Activated T-helper 1 cell treated with anti-CD3 and anti-CD28 coated beads, Interleukin-2, amount 50 U/mL, for 16 hours (primary cell): ENCODE measurements at places on chromosomes 16 and 17.

DNA sequence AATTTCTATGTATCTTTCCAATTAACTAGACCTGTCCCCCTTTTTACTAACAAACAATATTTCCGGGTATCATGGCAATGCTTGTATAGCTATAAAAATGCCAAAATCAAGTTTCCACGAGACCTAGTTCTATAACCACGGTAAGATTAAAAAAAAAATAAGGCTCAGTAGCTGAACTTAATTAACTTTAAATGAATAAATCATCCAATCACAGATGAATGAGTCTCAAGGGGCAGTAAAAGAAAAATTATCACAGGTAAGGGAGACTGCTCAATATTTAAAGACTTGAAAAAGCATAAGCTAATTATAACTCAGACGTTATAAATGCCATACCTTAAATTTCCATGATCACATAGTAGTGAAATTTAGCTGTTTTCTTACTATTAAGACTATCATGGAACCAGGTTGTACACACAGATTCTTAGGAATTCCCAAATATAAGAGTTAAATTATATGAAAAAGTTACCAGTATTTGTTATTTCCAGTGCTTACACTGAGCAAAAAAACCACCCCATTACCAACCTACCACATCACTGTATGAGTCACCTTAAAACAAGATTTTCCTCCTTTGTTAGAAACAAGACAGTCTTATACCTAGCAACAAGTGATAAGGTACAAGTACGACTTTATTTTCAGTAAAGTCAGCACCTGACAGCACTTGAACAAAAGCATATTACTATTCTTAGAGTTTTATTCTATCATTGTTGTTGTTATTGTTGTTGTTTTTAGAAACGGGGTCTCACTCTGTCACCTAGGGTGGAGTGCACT, 20.6 kb downstream of the SSH2 start:
- no peak for DNase-seq

DNA sequence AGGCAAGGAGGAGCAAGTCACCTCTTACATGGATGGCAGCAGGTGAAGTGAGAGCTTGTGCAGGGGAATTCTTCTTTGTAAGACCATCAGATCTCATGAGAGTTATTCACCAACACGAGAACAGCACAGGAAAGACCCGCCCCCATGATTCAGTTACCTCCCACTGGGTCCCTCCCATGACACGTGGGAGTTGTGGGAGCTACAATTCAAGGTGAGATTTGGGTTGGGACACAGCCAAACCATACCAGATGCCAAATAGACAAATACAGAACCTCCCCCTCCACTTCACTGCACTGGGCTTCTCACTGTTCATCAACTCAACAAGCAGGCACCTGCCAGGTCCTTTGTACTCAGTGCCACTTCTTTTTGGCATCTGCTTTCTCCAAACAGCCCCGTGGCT, 100.2 kb downstream of the WSCD1 start:
- no peak for DNase-seq

- no peak for DNase-seq
Observed at GRCh38 chr17:65696739-65697394, 135.4 kb upstream of the AXIN2 start.

- DNase-seq, result no peak
Observed at GRCh38 chr16:72317446-72317845, 145.5 kb upstream of the PMFBP1 start.

DNA sequence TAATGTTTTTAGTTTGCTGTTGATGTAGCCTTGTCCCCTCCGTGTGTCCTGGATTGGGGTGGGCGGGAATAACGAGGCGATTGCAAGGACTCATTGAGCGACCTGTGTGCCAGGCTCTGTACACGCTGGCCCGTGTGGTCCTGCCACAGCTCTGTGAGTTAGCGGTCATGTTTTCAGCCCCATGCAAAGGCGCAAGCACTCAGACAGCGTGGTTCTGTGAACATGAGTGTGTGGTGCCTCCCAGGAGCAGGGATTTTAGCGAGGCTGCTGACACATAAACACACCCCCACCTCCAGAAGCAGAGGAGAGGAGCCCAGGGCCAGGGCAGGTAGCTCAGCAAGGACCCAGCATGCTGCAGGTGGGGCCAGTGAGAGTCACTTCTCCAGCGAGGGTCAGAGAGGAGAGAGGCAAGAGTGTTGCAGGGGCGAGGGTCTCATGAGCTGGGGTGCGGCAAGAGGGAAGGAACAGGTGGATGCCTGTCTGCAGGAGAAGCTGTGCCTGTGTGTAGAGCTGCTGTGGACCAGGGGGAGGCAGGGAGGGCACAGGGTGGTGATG, 115.3 kb downstream of the OR1D5 start:
- no peak for DNase-seq

DNA sequence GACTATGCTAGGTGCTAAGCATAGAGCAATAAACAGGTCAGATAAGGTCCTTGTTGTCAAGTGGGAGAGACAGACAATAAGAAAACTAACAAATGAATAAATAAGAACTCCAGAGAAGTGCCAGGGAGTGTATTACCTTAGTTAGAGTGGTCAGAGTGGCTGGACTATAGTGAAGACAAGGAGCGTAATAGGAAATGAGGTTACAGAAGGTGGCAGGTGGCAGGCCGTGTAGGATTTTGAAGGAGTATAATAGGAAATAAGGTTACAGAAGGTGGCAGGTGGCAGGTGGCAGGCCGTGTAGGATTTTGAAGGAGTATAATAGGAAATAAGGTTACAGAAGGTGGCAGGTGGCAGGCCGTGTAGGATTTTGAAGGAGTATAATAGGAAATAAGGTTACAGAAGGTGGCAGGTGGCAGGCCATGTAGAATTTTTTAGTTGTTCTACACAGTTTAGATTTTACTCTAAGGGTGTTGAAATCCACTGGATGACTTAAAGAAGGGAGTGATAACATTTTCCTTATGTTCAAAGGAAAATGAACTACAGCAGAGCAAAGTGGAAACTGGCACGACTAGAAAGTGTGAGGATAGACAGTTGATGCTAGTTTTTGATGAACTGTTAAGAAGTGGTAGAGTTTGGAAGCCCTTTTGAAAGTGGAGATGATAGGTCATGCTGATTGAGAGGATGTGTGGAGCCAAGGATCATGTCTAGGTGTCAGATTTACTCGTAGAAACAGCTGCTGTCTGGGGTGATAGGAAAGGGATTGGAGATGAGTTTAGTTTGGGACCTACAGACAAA, 3.6 kb upstream of the KRTAP3-1 start:
- no peak for DNase-seq

DNA sequence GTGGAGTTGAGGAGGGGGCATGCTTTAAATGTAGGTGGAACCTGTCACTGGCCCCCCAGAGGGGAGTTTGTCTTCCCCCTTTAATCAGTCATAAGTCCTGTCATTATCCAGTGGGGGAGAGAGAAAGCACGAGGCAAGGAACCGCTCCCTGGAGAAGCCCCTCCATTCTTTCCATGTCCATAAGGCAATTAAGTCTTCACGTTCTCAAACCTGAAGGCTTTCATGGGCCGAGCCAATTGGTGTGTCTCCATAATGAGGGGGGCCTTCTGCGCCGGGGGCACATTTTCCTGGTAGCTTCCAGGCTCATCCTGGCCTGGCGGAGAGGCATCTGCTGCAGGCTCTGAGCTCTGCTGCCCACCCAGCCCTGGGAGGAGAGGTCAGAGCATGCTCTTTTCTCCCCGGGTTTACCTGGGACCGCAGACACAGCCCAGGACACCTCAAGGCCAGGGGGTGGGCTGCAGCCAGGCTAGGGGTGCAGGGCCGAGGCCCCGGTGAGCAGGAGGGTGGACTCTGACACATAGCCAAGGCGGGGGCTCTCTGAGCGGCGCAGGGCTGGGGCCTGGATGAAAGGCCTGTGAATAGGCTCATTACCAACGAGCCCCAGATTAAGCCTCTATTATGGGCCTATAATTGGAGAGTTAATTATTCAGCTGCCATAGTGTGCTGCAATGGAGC, 42.5 kb downstream of the C16orf78 start:
- DNase-seq, result no peak

GRCh38 chr17:41419716-41420115, 4.7 kb downstream of the KRT37 start:
- no peak for DNase-seq

DNA sequence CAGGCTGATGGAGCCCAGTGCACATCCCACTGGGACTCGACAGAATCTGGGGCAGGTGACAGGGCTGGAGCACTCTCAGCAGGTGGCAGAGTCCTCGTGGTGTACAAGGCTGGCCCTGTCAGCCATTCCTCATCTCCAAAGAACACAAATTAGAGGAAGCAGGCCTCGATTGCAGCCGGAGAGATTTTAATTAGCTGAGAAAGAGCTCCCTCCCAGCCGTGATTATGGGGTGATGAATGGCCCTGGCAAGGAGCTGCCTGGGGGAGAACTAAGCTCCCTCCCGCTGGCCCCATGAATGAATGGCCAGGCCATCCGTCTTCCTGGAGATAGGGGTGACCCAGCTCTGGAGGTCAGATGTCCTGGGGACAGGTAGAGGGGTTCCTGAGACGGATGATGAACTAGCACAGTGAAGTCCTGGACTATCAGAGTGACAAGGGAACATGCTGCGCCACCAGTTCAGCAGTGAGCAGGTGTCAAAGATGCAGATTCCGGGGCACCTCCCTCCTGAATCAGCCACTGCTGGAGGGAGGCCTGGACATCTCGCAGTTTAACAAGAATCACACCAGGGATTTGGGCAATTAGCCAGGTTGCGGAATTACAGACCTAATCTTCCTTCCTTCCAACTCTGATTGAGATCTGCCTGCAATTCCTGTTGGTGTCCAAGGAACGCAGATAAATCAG, 35.5 kb downstream of the PIMREG start:
- DNase-seq, result no peak

GRCh38 chr16:57562669-57563486, 20.4 kb downstream of the ADGRG5 start:
- DNase-seq, result no peak

DNA sequence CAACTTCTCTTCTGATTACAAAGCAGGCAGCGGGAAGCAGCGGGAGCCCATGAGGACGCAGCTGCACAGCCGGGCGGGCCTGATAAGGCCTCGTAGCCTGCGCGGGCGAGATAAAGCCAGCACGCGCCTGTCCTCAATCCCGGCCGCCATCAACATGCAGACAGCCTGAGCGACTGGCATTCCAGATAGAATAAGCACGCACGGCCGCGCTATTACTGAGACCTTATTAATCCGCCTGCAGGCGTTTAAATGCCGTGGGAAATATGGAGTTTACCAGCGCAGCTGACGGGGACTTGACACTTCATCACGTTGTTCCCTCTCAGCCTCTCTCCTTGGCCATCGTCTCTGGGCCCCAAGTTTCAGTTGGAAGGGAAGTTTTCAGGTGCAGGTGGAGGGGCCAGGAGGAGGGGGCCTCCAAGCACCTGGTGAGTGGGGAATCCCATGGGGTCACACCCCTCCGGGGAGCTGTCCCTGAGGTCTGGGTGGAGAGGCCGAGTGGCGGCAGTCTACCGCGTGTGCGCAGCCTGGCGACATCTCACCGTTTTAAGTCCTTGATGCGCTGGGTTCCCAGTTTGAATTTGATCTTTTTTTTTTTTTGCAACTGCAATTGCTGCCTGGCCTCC, 27.3 kb upstream of the CBFA2T3 start:
- no peak for DNase-seq

DNA sequence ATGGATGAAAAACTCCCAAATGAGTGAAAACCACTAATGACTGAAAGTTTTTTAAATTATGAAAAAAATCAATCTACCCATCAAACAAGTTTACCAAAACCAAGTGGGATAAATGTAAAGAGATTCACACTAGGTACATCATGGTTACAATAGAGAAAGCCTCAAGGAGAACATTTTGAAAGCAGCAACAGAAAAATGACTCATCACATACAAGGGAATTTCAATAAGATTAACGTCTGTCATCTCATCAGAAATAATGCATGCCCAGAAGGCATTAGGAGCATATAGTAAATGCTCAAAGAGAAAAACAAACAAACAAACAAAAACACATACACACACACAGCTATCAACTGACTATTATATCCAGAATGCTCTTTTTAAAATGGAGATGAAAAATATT, 261.8 kb upstream of the KIF2B start:
- no peak for DNase-seq

DNA sequence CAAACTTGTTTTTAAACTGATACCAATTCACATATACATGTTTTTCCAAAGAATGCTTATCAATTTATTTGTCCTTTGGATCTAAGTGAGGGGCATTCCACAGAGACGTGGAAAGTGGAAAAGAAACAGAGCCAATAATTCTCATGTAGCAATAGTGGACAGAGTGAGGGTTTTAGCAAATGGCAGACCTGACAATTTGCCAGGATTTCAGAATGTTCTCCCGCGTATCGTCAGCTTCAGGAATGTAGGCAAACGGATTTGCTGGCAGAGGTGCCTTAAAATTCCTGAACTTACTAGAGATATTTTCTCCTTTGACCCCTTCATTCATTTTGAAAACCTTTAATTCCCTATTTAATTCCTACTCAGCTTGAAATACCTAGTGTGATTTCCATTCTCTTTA, 193.4 kb upstream of the CPHXL start:
- no peak for DNase-seq

- DNase-seq, result no peak
Observed at GRCh38 chr16:12829096-12829888, 25.6 kb upstream of the CPPED1 start.

DNA sequence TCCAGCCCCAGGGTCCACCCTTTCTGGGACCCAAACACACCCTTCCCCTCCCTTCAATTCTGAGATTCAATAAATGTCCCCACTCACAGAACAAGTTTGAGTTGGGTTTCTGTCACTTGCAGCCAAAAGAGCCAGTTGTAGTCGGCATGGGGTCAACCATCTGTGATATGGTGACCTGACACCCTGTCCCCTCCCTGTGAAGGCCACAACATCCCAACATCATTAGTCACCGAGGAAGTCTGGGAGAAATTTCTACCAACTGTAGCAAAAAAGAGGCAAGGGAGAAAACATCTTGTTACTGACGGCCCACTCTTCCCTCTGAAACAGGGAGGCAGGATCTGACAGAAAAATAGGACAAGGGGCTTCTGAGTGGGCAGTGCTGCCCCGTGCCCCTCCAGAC, 638 bp upstream of the LYZL6 start:
- no peak for DNase-seq

DNA sequence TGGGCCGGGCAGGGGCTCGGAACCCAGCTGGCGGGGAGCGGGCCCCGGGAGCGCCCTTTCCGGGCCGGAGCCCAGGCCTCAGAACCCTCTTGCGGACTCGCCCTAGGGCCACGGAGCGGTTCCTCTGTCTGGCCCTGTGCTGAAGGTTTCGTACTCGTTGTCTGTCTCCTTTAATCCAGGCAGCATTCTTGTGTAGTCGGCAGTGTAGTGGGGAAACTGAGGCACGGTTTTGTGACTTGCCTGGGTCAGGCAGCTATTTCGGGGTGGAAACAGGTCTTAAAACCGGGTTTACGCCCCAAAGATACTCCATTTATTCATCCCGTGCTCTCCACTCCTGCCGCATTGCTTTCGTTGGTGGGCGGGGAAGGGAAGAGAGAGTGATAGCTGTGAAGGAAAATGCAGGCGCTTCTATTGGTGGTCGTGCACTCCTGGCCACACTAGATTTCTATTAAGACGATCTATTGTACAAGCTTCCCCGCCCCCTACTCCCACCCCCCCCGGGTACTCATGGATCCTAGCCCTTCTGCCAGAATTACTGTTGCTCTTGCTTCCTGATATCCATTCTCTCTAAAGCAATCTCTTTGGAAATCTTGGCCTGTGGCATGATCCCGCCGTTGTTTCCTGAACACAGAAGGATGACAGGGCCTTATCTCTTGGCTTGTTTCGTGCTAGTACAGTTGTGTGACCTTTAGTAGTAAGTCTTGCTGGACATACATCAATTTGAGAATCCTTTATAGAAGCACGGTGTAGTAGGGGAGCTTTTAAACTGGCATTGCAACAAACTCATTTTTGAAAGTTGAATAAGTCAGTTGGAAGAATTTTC, 751 bp downstream of the DCAF7 start:
- no peak for DNase-seq

- no peak for DNase-seq
Observed at GRCh38 chr17:47718634-47719405, 14.2 kb upstream of the TBX21 start.

- no peak for DNase-seq
Observed at GRCh38 chr16:66354034-66354909, 12.2 kb upstream of the CDH5 start.
